Stimulated activated CD4-positive, alpha-beta T cell treated with anti-CD3 and anti-CD28 coated beads, Interleukin-15, amount 100 ng/mL, for 1 hour (primary cell): ENCODE measurements at places on chromosomes 2 and 18.

DNA sequence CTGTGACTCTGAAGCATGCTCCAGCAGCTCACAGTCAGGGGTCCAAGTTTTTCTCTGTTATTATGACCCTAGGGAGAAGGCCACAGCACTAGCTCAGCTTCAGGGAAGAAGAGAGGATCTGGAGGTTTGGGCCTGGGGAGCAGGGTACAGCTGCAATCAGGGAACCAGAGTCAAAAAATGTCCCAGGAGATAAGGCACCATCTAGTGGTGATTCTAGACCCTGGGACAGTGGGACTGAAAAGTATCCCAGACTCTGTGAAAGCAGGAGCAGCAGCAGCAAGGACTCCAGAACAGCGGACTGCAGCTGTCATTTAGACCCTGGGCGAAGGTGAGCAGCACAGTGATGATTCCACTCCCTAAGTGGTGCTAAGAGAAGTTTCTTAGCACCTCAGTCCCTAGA, 278.4 kb upstream of the DDX18 start:
- no peak for DNase-seq

- DNase-seq = no peak
Observed at GRCh38 chr18:25650201-25650941, 298.4 kb upstream of the ZNF521 start.

DNA sequence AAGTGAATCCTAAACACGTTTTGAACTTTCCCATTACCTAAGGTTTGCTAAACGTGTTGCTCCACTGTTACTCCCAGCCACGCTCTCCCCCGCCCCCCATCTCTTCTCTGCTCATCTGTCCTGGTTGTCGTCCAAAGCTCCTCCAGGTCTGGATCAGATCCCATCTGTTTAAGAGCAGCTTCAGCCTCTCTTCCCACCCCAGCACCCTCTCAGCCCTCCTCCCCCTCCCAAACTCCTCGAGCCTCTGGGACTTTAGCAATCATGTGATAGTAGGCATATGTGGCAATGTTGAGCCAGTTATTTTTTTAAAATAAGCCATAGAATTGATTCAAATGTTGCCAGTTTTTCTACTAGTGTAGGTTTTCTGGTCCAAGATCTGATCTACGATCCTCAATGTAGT, 20.0 kb upstream of the LPIN1 start:
- no peak for DNase-seq

- DNase-seq = no peak
Observed at GRCh38 chr2:206693399-206694137, 24.6 kb downstream of the DYTN start.

DNA sequence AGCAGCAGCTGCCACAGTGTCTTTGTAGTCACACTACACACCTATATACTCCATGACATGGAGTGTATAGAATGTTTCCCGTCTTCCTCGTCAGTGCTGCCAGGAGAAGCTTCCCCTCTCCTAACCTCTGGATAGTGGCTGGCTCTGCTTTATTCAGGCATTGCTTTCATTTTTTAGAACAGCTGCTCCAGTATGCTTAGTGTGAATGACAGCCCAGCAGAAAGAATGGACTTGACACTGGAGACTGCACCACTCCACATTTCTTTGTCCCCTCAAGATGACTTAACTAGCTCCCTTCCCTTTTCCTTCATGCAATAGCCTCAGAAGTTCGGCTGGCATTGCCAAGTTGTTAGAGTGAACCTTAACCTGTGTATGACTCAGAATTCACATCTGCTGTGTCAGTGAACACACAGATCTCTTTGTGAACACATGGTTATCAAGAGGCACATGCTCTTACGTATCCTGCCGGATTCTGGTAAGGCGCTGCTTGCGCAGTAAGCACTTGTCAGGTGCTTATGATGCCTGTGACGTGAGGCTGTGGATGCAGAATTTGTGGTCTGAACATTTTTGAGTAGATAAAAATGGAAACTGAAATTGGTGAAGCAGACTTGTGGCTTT, 73.9 kb downstream of the NEDD4L start:
- no peak for DNase-seq

- no peak for DNase-seq
Observed at GRCh38 chr2:69588945-69589344, 54.6 kb downstream of the AAK1 start.

- no peak for DNase-seq
Observed at GRCh38 chr2:45028276-45028675, 19.0 kb upstream of the SIX2 start.

- DNase-seq = no peak
Observed at GRCh38 chr2:80026040-80026729, 278.4 kb downstream of the LRRTM1 start.

GRCh38 chr2:29055601-29056000, 18.7 kb downstream of the PCARE start:
- no peak for DNase-seq

DNA sequence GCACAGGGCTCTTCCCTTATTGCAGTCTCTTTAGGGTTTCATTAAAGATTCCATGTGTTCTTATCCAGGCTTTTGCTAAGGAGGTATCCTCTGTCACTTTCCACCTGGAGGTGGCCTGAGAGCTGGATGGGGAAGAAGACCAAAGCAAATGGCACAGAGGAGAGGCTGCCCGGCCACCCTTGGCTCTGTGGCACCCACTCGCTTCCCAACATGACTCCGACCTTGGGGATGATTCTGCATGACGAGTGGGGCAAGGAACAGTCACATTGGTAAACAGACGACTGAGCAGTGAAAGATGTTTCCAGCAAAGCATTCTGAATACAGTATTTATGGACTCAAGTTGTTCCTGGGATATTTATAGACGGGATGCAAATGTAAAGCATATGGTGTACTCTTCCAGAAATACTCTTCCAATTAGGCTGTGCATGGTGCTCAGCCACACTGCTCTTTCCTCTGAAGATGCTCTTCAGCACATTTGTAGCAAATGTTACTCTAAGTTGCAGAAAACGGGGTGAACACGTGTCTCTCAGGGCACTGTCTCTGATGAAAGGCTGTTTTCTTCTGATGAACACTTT, 377.1 kb upstream of the HS6ST1 start:
- no peak for DNase-seq

GRCh38 chr2:64189167-64189566, 44.9 kb upstream of the PELI1 start:
- DNase-seq = no peak

GRCh38 chr2:200064879-200065278, 109.5 kb downstream of the MAIP1 start:
- no peak for DNase-seq

GRCh38 chr2:37558623-37559022, 112.8 kb downstream of the CDC42EP3 start:
- DNase-seq = no peak

GRCh38 chr2:137964066-137964858, at the start of gene HNMT:
TSS of gene HNMT (plus strand) at chr2:137964473. CDS start at chr2:137964492, 19 bp downstream.
- no peak for DNase-seq

GRCh38 chr18:70489986-70490933, 201.4 kb downstream of the SOCS6 start:
- no peak for DNase-seq

DNA sequence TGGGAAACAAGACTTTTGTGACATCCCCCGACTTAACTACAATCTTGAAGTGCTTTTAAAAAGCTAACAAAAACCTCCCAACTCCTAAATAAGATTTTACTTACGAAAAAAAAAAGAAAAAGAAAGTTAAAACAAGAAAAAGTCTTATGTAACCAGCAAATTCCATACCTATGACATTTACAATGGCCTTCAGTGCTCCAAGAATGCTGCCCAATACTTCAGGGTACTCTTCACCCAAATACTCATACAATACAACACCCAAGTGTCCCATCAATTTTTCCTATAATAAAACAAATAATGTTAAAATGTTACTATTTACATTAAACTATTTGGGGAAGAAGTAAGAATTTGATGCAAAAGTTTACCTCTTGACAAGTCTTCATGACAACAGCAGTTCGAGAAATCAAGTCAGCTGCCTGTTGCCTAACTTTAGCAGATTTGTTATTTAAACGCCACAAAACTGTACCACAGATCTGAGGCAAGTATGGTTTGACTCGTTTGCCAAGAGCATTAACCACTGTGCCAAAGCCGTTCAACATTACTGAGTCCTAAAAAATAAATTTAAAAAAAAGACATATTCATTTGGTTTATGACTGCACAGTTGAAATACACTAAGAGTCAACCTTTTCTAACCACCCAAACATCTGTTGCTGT, 34.8 kb downstream of the SF3B1 start:
- no peak for DNase-seq

DNA sequence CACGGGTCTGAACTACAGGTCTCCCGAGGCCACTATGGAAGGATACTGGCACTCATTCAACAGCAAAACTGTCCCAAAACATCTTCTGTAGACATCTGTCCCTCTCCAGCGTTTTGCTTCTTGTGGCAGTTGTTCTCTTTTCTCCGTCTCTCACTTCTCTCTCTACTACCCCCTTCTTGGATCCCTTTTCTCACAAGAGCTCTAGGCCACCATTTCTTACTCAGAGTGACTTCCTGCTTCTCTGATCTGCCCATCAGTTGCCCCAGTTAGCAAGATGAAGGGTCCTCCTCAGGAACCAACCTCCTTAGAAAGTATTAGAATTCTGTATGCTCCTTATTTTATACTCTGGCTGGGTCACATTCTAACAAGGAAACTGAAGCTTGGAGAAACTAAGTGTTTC, 32.6 kb downstream of the BCL2 start:
- no peak for DNase-seq

DNA sequence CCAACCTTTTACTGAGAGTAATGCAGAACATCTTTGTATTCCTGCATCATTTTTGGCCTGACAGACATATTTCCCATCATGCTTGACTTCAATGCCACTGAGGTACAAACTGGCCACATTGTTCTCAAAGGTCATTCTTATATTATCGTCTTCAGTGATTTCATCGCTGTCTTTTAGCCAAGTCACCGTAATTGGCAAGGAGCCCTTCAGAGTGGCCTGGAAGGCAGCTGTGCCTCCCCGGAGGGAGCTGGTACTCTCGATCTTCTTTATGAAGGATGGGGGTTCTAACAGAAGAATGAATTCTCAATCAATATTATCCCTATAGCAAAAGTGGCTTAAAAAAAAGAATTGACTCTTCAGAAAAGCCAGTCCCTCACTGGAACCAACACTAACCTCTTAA, 75.9 kb downstream of the TTN start:
- DNase-seq = no peak

GRCh38 chr18:6537475-6537874, 122.8 kb upstream of the L3MBTL4 start:
- DNase-seq = no peak

- no peak for DNase-seq
Observed at GRCh38 chr2:120825370-120826259, 89.9 kb downstream of the GLI2 start.

- DNase-seq = no peak
Observed at GRCh38 chr18:48303883-48304282, 105.3 kb downstream of the ZBTB7C start.

- DNase-seq = no peak
Observed at GRCh38 chr2:80510716-80511115, 206.2 kb upstream of the LRRTM1 start.

DNA sequence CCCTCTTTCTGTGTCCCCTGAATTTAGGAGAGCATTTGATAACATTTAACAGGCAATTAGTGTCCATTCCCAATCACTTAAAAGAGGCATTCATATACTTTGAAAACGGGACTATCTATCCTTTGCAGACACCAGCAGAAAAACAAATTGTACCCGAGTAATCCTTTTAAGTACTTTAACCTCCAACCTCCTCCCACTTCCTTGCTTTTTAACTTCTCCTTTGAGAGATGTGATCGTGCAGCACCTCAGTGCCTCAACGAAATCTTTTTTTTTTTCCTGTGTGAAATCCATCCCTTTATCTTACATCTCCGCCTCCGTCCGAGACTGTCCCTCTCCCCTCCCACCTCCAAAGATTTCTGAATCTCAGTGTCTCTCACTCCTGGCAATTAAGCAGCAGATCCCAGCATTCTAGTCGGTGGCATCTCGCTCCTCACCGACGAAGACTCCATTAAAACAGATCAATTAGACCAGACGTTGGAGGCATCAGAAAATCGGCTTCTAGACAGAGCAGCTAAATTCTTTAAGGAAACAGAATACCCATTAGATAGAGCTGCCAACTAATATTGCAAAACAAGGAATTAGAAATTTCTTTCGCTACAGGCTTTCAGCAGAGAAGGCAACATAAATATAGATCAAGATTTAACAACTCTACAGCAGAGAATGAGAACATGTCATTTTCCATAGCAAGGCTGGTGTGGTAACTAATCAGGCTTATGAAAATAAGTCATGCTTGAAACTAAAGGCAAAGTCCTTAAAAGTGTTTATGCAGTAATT, 1.9 kb upstream of the TMEFF2 start:
- no peak for DNase-seq

- DNase-seq = no peak
Observed at GRCh38 chr2:215636816-215637215, 200.9 kb upstream of the FN1 start.

DNA sequence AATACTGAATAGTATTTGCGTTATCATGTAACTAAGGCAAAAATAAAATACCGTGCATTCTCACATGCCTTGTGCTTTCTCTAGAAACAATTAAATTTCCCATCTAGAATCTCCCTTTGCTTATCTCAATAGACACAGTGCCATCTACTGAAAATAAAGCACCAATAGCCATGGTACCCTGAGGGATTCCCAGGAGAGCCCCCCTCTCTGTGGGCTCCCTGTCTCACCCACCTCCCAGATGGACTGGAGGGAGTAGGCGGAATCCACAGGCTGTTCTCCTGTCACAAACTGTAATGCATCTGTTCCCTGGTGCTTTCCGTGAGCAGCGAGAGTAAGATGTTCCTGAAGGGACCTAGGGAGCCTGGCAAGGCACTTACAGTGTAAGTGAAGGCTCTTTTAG, 112.4 kb upstream of the UPP2 start:
- DNase-seq = no peak

DNA sequence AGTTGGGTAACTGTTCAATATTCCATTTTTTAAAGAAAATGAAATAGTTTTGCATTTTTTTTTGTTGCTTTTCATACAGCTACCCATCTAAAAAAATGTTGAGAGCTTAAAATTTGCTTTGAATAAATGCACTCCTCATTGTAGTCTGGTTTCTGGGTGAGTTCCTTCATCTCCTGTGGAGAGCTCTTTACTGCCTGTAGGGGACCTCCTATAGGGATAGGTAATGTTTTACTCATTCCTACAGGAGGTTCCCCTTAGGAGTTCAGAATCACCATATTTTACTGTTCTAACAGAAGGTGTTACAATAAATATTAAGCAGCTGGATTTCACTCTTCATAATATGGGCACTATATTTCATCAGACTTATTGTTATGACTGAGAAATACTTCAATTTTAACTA, 947.3 kb upstream of the CRIM1 start:
- no peak for DNase-seq

DNA sequence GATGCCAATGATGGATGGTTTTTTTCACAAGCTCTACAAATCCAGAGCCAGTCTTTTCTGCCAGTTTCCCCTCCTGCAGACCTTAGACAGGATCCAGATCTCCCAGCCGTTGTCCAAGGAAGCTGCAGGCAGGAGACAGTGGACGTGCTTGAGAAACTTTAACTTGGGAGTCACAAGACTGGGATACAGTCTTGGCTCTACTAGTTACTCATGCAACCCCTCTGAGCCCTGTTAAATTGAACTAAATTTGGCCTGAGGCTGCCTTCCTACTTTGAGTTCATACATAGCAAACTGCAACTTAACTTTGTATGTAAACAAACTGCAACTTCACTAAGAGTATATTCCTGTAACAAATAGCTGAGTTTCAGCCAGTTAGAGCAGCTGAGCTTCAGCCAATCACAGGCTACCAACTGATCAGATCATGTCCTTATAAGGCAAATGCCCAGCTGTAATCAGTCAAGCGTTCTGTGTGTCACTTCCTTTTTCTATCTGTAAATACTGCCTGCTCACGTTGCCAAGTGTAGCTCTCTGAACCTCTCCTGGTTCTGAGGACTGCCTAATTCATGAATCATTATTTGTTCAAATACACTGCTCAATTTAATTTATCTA, 140.9 kb downstream of the CAPN13 start:
- no peak for DNase-seq
